ENCODE measurements at places on chromosomes 7 and 10. TPM values are rescaled to one million over a fixed set of nuclear protein-coding genes. Genes with fewer than 3 reads are reported as not detected.

- no peaks in the 10 kb centered on the region for H3K36me3 ChIP-seq
- no peaks in the 10 kb centered on the region for H3K27me3 ChIP-seq
- no peak overlapping the region for H3K4me3 ChIP-seq
- DNase-seq = no peak
- H3K27ac ChIP-seq = no peak overlapping the region
Observed at GRCh38 chr7:15012135-15012534, 109.6 kb upstream of the DGKB start.

The GIMAP4 gene
- total RNA-seq = not detected

- no peak overlapping the region for H3K4me3 ChIP-seq
- H3K27me3 ChIP-seq = no peaks in the 10 kb centered on the region
- H3K27ac ChIP-seq = no peak overlapping the region
- no peaks in the 10 kb centered on the region for H3K4me1 ChIP-seq
Observed at GRCh38 chr7:154546946-154547587, 455.9 kb downstream of the PAXIP1 start.

DNA sequence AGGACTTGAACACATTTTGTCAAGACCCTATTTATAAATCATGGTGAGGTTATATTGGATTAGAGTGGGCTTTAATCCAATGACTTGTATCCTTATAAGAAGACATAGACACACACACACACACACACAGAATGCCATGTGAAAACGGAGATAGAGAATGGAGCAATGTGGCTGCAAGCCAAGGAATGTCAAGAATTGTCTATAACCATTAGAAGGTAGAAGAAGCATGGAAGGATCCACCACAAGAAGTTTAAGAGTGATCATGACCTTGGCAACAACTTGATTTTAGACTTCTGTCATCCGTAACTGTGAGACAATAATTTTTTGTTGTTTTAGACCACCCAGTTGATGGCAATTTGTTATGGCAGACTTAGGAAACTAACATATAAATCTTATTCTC is 514.2 kb downstream of the TFEC start:
- H3K4me3 ChIP-seq = no peak overlapping the region
- H3K27ac ChIP-seq = no peak overlapping the region
- no peaks in the 10 kb centered on the region for H3K36me3 ChIP-seq
- DNase-seq = no peak
- no peaks in the 10 kb centered on the region for H3K27me3 ChIP-seq

DNA sequence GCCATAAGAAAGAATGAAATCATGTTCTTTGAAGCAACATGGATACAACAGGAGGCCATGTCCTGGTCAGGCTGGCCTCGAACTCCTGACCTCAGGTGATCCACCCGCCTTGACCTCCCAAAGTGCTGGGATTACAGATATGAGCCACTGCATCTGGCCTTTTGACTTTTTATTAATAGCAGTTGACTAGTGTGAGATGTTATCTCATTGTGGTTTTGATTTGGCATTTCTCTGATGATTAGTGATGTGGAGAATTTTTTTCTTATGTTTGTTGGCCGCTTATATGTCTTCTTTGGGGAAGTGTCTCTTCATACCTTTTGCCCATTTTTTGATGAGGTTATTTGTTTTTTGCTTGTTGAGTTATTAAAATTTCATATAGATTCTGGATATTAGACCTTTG is 400.9 kb downstream of the SUGCT start:
- no peaks in the 10 kb centered on the region for H3K36me3 ChIP-seq
- no peak overlapping the region for H3K4me3 ChIP-seq
- DNase-seq = no peak
- H3K4me1 ChIP-seq = no peaks in the 10 kb centered on the region
- H3K27me3 ChIP-seq = no peaks in the 10 kb centered on the region
- H3K27ac ChIP-seq = no peak overlapping the region

DNA sequence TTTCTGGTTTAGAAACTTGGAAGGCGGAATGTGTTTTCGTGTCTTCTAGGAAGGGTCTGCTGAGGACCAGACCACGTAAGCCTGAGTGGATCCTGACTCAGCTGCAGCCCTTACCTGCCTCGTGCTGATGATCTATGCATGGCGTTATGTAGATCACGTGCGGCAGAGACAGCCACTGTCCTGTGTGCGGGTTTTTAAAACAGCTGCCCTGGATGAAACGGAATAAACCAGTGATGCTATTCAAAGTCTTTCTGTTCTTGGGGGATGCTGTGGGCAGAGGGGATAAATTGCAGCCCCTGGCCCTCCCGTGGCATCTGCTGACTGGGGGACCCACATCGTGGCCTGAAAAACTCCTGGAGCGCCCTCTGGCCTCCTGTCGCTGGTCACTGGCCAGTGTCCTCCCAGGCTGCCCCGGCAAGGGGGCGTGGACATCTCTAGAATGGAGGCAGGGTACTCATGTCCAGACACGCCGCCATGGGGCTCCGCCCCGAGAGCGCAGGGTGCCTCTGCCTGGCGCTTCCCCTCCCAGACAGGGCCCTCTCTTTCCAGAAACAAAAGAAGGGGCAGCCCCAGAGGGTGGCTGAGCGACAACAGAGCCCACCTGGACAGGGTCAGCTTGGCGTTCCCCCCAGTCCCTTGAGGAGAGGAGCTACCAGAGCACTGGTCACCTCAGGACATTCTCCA is 13.2 kb downstream of the ALKBH4 start:
- no peak overlapping the region for H3K27ac ChIP-seq
- H3K4me1 ChIP-seq = peaks cover 5% of the 10 kb centered on the region
- H3K36me3 ChIP-seq = peaks cover 18% of the 10 kb centered on the region

The MBL2 gene
- total RNA-seq = not detected

GRCh38 chr7:48759431-48760080 is 164.8 kb upstream of the CDC14C start:
- no peak for DNase-seq
- no peak overlapping the region for H3K4me3 ChIP-seq
- H3K27me3 ChIP-seq = no peaks in the 10 kb centered on the region
- H3K27ac ChIP-seq = no peak overlapping the region

The TFEC gene
- 0.28 TPM for total RNA-seq

The CPN1 gene
- total RNA-seq = not detected

- no peaks in the 10 kb centered on the region for H3K36me3 ChIP-seq
- no peak overlapping the region for H3K27ac ChIP-seq
- H3K4me1 ChIP-seq = no peaks in the 10 kb centered on the region
- no peaks in the 10 kb centered on the region for H3K27me3 ChIP-seq
Observed at GRCh38 chr7:152894295-152895170, 135.0 kb downstream of the ACTR3B start.

The PRSS37 gene
- total RNA-seq = not detected

DNA sequence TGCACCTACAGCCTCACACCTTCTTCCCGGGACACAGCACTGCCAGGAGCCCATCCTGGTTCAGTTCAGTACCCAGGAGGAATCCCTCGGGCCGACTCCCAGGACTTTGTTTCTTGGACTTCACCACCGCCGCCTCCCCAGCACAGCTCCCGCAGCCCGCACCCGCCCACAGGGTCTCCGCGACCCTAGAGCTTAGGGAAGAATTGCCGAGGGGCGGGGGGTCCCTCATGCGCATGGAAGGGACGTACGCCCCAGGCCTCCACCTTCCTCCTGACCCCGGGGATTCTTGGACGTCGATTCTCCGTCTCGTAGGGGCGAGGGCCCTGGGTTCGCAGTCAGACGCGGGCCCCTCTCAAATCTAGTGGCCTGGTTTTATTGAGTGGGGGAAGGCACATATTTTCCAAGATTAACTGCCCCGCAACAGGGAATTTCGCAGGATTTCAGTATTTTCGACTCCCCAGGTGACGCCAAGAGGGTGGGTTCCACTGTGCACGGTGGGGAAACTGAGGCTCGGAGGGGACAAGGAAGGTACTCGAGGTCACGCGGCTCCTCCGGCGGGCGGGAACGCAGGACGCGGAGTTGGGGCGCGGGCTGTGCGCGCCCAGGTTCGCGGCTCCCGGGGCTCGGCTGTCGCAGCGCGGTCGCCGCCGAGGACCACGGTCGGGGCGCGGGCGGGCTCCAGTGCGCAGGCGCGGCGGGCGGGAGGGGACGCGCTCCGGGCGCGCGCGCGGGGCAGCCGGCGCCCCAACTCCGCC is at the start of gene ADCY1:
TSS of gene ADCY1 (plus strand) at position 708 of the 755 bp plus-strand sequence. CDS start 176 bp downstream, outside the sequence.
- no peak for DNase-seq
- H3K27ac ChIP-seq = no peak within 1 kb of the TSS
- H3K4me1 ChIP-seq = peaks cover 2% of the 10 kb centered on the region

GRCh38 chr7:7821517-7821916 is 103.1 kb upstream of the RPA3 start:
- no peak overlapping the region for H3K4me3 ChIP-seq
- H3K27ac ChIP-seq = no peak overlapping the region
- no peaks in the 10 kb centered on the region for H3K27me3 ChIP-seq
- no peaks in the 10 kb centered on the region for H3K4me1 ChIP-seq
- DNase-seq = no peak

The PTF1A gene
- not detected for total RNA-seq

DNA sequence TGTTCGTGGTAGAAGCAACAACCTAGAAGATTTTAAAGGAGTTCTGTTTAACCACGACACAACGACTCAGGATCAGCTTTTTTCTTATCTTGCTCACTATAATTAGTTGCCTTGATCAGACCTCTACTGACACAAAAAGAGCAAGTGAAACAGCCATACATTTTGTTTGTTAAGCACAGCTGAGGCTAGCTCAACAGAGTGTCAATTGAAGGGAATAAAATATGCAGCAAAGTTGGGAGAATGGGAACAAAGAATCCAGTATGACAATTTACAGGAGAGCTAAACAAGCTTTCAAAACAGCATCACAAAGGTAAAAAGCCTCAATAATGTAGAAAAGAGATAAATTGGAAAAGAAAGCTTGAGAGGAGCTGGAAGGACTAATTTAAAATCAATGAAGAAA is 40.5 kb upstream of the HERPUD2 start:
- no peak overlapping the region for H3K4me3 ChIP-seq
- no peaks in the 10 kb centered on the region for H3K4me1 ChIP-seq
- H3K27ac ChIP-seq = no peak overlapping the region
- no peaks in the 10 kb centered on the region for H3K36me3 ChIP-seq
- no peaks in the 10 kb centered on the region for H3K27me3 ChIP-seq

- H3K27ac ChIP-seq = no peak overlapping the region
- no peaks in the 10 kb centered on the region for H3K27me3 ChIP-seq
- DNase-seq = no peak
- H3K36me3 ChIP-seq = no peaks in the 10 kb centered on the region
- H3K4me1 ChIP-seq = no peaks in the 10 kb centered on the region
Observed at GRCh38 chr7:34338961-34339526, 319.0 kb upstream of the NPSR1 start.

DNA sequence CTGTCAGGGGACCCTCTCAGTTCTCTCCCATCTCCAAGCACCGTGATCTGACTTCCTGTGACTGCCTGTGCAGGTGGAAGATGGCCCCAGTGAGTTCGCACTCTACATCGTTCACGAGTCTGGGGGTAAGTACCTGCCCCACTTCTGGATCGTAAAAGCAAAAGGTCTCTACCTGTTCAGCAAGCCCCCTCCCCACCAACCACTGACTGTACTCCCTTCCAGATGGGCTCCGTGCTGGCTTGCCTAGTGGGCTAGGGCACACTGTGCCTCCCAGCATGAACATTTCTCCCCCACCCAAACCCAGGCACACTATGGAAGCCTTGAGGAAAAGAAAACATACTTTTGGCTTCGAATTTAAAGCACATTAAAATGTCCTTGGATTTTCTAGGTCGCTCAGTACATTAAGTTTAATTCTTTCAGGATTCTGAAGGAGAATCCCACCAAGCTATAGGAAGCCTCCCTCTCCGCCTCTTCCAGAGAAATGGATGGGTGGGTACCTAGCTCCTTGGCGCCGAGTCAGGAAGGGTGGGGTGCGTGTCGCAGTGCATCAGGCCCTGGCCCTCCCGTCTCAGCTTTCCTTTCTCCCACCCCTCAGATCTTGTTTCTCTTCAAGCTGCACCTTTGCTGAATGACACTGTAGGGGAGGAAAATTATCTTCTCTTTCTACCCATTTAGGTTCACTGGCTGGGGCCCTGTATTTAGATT is 11.0 kb upstream of the ZNF22 start:
- H3K4me3 ChIP-seq = no peak overlapping the region
- H3K27me3 ChIP-seq = no peaks in the 10 kb centered on the region
- H3K36me3 ChIP-seq = peaks cover 13% of the 10 kb centered on the region
- peaks cover 53% of the 10 kb centered on the region for H3K4me1 ChIP-seq
- peak overlapping the region; percentile 22 for H3K27ac ChIP-seq

The IGFBP3 gene
- total RNA-seq = 272 TPM

- no peaks in the 10 kb centered on the region for H3K36me3 ChIP-seq
- no peak overlapping the region for H3K27ac ChIP-seq
- H3K27me3 ChIP-seq = no peaks in the 10 kb centered on the region
- DNase-seq = no peak
- no peak overlapping the region for H3K4me3 ChIP-seq
Observed at GRCh38 chr10:3319811-3320226, 147.2 kb upstream of the PITRM1 start.

GRCh38 chr7:24891311-24891735 is 88.7 kb downstream of the OSBPL3 start:
- H3K4me1 ChIP-seq = no peaks in the 10 kb centered on the region
- peaks cover 4% of the 10 kb centered on the region for H3K36me3 ChIP-seq
- H3K27me3 ChIP-seq = no peaks in the 10 kb centered on the region
- DNase-seq = no peak
- no peak overlapping the region for H3K27ac ChIP-seq

The CPVL gene
- total RNA-seq = not detected

The OR2A5 gene
- total RNA-seq = not detected

GRCh38 chr10:80487791-80488538 is 33.9 kb downstream of the TSPAN14 start:
- H3K27me3 ChIP-seq = no peaks in the 10 kb centered on the region
- H3K36me3 ChIP-seq = peaks cover 18% of the 10 kb centered on the region
- H3K4me1 ChIP-seq = peaks cover 2% of the 10 kb centered on the region
- DNase-seq = no peak
- no peak overlapping the region for H3K27ac ChIP-seq
- no peak overlapping the region for H3K4me3 ChIP-seq

DNA sequence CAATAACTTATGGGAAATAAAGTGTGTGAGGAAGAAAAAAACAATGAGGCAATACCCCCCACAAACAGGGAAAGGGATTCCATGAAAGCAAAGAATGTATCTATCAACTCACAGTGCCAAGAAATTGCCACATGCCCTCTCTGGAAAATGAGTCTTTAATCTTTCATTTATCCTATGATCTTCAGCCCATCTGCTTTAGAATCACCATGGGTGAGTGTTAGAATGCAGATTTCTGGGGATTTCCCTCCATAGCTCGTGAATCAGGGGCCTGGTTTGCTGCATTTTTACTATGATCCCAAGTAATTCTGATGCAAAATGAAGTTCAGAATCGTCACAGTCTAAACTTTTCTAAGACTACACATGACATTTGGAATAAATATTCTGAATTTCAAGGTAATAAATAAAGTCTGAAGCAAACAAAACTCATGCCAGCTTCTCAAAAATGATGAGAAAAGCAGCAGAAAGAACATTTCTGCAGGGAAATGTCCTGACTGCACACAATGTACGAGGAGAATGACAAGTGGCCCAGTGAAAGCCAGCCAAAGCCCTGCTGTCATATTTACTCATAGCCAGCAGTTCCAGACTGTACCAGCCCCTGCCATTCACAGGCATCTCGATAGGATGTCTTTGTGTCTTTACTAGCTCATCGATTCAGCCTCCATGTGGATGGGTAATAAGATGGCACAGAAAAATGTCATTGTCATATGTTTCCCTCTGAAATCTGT is 167.1 kb downstream of the ELMO1 start:
- DNase-seq = no peak
- H3K36me3 ChIP-seq = no peaks in the 10 kb centered on the region
- no peaks in the 10 kb centered on the region for H3K27me3 ChIP-seq
- no peak overlapping the region for H3K27ac ChIP-seq
- H3K4me1 ChIP-seq = no peaks in the 10 kb centered on the region

Data from IMR-90 (cell line).